Kidney (tissue), 22 donors: ENCODE measurements at places on chromosomes 2 and 18.

GRCh38 chr2:153912798-153913396 lies 41.2 kb downstream of the GALNT13 start:
- DNase-seq: no peak

DNA sequence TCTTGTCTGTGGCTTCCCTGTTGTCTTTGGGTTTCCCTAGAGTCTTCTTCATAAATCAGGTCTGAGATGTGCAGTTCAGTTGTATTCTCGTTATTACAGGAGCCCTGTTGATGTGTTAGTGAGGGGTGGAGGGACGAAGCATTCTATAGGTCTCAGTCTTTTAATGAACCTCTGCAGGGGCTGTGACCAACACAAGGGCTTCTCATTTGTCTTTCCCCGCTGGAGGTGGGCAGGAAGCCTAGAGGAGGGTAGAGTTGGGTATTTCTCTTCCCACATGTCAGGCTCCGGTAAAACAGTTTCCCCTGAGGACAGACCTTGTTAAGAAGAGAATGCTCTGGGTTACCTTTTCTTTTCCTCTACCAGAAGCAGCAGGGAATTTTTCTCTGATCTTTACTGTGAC lies 31.2 kb downstream of the PROC start:
- DNase-seq: no peak

DNA sequence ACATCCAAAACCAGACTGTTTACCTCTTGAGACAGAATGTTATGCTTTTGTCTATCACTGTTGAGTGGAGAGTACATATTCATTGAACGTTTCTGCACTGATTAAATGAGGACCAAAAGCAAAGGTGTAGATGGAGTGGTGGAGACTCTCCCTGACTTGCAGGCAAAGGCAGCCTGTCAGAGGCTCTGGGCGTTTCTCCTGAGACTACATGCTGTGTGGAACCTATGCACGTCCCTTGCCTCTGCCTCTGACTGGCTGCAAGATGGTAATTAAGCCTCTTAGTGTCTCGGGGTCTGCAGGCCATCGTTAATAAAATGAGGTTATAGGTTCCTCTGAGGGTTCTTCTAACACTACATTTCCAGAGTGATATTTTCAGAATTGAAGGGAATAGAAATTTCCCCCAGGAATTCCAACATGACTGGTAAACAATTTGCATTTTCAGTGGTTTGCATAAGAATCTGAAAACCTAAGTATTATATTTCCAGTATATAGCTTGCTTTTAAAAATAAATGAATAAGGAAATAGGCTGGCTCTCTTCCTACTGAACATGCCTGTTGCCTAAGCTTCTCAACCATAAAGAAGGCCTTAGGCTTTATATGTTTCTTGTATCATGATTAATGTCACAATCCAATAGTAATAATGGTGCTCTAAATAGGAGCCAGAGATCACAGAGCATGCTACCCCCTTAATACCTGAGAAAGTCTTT lies 107.4 kb downstream of the FTCDNL1 start:
- DNase-seq: no peak

GRCh38 chr2:80255918-80256781 lies 48.4 kb downstream of the LRRTM1 start:
- DNase-seq: peak; percentile 20

DNA sequence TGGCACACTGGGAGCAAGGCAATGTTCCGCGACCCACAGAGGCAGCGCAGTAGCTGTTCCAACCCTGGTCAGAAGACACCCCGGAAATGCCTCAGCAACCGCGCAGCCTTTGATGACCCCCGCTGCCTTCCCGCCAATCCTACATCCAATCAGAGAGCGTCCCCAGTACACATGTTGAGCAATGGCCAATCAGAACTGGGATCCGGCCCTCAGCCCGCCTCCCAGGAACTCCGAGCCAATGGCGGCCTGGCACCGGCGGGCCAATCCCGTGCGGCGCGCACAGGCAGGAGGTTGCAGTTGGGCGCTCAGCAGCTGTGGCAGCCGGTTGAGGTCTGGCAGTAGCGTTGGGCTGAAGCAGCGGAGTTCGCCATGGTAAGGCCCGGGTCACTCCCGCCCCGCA lies at the start of gene TUBA3D:
TUBA3D (plus strand) TSS at position 289 of the 400 bp plus-strand sequence; CDS start at position 370, 81 bp downstream.
- DNase-seq: no peak

DNA sequence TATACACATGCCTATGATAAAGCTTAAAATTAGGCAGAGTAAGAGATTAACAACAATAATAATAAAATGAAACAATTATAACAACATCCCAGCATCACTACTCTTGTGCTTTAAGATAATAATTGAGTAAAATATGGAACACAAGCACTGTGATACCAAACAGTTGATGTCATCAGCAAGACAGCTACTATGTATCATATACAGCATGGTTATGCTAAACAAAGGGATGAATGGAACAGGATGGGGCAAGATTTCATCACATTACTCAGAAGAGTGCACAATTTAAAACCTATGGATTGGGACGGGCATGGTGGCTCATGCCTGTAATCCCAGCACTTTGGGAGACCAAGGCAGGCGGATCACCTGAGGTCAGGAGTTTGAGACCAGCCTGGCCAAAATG lies 1221.0 kb downstream of the SUCLG1 start:
- no peak for DNase-seq

DNA sequence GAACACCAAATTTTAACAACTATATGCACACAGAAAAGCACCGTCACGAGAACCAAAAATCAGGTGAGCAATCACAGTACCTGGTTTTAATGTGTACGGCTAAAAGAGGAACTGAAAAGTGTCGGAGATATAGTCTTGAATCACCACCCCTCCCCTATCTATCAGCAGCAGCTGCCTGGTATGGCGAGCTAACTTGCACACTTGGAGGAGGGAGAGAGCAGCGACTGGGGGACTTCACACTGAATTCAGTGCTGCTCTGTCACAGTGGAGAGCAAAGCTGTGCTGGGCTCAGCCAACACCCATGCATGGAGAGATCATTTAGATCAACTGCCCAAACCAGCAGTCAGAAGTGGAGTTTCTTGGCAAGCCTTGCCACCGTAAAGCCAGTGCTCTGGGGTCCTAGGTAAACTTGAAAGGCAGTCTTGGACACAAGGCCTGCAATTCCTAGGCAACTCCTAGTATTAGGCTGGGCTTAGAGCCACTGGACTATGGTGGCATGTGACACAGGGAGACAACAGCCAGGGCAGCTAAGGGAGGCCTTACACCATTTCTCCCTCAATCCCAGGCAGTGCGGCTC lies 89.2 kb upstream of the CD226 start:
- no peak for DNase-seq

DNA sequence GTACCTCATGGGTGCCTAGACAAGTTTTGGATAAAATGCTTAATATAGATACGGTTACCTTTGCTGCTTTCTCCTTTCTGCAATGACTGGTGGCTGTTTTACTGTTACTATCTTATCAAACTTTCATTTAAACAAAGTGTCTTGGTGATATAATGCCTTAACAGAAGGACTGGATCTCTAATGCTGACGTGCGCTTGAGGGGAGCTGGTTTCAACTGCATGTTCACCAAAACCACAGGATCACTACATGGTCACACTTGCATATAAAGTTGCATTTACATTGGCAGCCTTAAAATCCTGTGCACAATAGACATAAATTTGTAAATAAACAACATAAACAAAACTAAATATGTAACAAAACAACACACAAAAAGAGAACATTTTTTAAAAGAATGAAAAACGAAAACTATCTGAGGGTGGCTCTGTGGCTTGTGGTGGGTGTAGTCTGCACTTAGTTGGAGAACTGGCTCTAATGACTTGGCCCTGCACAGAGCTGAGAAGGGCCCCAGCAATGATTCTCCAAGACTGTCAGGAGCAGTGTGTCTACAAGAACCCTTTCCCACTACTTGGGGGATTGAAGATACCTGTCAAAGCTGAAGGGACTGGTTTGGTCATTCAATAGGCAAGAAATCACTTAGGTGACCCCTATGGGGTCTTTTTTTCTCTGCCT lies 135.5 kb downstream of the UXS1 start:
- DNase-seq: no peak

- no peak for DNase-seq
Measured at GRCh38 chr2:58484221-58484620, 243.1 kb upstream of the FANCL start.

DNA sequence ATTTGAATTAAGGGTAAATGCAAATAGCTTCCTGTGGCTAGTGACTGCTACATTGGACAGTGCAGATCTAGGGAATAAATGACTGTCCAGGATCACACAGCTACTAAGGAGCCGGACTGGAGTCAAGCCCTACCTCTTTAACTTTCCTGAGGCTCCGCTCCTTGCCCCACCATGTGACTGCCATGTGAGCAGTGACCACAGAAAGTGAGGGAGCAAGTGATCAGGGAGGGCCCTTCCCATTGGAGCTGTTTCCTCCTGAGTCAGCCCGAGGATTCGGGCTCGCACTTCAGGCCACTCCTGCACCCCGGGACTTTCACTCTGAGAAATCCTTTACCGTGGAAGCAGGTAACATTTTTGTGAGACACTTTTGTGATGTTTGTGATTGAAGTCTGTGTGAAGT lies 198.0 kb downstream of the ANKRD30B start:
- no peak for DNase-seq

- peak; percentile 95 for DNase-seq
Measured at GRCh38 chr2:130797493-130798435, 39.0 kb upstream of the ARHGEF4 start.
